Fibroblast of lung (primary cell): ENCODE measurements at places on chromosomes 12 and 14. TPM values are rescaled to one million over a fixed set of nuclear protein-coding genes. Genes with fewer than 3 reads are reported as not detected.

Gene RABGGTA
- 14.1 and 21.0 TPM in 2 replicates for total RNA-seq

Gene ASIC1
- 1.7 and 1.8 TPM in 2 replicates for total RNA-seq

GRCh38 chr12:70398002-70398401 is 31.9 kb downstream of the KCNMB4 start:
- DNase-seq: no peak

DNA sequence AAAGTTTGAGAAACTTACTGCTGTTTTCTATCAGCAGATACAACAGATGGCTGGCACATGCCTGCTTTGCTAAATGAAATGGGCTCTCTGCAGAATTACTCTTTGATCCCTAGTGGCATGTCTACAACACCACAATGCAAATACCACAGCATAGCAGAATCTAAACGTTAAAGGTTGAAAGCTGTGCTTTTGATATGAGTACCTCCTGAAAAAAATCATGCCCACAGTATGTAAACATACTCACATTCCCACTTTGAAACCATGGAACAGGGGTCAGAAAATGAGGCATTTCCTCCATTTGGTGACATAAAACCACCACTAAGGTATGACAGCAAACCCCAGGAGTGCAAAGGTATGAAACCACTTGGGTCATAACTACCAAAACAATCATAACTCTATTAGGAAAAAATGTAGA is 7.5 kb downstream of the WIF1 start:
- no peak for DNase-seq

GRCh38 chr12:32981139-32981538 is 84.6 kb upstream of the PKP2 start:
- no peak for DNase-seq

GRCh38 chr12:105272152-105272551 is 36.2 kb upstream of the APPL2 start:
- DNase-seq: no peak

GRCh38 chr12:113961921-113962710 is 4.0 kb downstream of the RBM19 start:
- DNase-seq: peak; percentile 12

DNA sequence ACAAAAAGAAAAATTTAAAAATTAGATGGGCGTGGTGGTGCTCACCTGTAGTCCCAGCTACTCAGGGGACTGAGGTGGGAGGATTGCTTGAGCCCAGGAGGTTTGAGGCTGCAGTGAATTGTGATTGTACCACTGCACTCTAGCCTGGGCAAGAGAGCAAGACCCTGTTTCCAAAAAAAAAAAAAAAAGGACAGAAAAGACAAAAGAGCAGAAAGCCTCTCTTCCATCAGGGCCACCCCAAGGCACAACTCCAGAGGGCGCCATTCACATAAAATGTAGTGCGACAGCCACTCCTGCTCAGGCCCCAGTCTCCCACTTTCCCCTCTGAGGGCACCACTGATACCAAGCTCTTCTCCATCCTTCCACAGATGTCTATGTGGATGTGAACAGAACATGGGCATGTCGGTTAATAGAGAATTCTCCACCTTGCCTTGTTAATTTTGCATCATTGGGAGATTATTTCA is 41.8 kb downstream of the DGLUCY start:
- DNase-seq: no peak

- DNase-seq: peak; percentile 63
Measured at GRCh38 chr14:101834800-101835547, 73.5 kb downstream of the PPP2R5C start.

DNA sequence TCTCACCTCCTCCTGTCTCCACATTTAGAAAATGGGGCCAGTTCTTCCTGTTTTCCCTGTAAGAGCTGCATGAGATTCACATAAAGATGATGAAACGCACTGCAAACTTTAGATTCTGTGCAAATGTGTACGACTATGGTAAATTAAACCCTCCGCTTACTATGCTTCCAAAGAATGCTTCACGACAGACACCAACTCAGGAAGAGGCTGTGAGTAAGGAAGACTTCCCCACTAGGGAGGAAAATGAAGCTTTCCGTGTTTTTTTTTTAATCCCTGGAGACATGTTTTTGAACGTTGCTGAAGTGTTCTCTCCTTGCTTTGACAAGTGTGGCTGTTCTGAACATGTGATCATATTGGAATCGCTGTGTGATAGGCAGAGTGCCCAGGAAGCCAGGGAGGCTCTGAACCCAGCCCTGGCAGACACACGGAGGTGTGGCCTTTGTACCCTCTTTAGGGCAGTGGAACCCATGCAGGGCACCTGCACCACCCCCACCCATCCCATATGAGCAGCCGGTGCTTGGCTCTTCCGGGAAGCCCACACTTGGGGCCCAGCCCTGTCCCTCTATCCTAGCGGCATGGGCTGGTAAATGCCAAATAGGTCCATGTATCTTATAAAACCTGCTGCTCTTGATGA is 7.5 kb upstream of the SYNE3 start:
- DNase-seq: no peak

DNA sequence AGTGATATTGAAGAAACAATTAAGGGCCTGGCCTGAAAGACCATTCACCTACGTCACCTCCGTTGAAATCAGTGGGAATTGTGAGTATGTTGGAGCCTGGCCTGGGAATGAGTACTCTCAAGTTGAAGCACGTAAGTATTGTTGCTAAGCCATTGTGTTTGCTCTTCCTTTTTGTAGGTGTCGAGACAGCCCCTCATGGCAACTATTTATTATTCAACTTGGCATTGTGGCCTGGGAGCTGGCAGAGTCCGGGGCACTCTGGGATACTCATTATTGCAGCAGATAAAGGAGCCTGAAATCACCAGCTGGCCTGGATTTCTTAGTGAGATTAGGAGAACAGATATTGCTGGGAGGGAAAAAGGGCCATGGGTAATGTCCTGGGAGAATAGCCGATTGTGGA is 147.4 kb downstream of the C12orf75 start:
- DNase-seq: no peak

DNA sequence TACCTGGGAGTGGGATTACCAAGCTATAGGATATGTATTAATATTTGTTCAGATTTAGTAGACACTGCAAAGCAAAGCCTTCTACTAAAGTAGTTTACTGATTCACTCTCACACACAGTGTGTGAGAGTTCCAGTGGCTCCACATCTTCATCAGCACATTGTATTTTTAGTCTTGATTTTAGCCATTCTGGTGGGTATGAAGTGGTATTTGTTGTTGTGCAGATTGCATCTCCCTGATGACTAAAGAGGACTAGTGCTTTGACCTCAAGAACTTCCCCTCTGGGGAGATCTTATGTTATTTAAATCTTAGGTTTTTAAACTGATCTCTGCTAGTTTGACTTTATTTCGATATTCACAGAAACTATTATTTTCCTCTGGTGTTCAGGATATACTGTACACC is 479.7 kb upstream of the RGS6 start:
- DNase-seq: no peak

DNA sequence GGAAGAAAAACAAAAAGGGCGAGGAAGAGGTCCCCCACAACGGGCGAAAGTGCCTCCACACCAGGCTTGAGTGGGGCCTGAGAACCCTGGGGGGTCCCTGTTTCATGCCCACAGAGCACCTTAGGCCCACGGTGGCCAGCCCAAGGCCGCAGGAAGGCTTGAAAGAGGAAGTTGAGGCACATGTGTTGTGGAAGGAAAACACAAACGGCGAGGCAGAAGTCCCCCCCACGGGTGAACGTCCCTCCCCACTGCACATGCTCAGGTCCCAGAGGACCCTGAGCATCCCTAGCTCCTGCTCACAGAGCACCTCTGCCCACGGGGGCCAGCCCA is 371.5 kb downstream of the ALG10 start:
- no peak for DNase-seq

DNA sequence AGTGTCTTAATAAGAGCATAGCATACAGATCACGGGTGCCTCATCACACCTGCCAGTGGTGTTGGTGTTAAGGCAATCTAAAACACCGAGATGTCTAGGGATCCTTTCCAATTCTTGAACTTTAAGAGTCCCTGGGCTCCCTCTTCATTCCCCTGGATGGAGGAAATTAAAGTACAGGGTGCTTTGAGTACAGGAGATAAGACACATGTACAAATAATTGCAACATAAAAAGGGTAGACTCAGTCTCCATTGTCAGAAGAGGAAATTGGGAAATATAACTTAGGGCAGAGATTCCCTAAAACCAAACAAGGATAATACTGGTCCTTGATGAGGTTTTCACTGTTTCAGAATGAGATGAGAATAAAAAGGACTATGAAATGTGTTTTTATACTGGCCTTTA is 34.9 kb downstream of the SCFD1 start:
- DNase-seq: no peak

GRCh38 chr12:85874031-85874461 is at the start of gene NTS:
Gene NTS, plus strand, starts transcription at chr12:85874295. Its CDS starts 109 bp downstream, at chr12:85874404.
- DNase-seq: no peak

DNA sequence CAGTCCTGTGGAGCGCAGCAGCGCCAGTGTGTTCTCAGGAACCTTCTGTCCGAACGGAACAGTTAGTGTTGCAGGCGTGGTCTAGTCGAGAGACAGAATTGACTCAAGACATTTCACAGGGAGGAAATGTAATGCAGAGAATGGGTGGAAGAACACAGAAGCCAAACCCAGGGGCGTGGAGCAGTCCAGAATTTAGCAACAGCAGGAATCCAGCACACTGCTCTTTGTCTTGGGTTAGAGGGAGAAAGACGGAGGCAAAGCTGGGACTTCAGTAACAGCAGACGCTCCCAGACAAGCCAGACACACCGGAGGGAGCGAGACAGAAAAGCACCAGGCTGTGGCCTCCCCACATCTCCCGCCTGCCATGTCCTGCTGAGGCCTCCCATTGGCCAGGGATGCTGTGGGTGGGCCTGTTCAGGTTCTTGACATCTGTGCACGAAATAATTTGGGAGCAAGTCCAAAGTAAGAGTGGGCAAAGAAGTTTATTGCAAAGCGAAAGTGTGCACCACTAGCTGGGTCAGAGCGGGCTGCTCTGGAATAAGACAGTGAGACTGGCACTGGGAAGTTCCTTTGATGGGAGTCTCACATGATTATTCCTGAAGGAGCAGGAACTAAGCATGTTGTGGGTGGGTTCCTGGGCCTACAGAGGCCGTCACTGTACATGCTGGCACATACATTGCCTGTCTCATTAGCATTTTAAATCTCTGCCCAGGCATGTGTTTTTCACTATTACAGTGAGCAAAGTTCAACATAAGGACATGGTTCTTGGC is 339.3 kb upstream of the SFSWAP start:
- no peak for DNase-seq

DNA sequence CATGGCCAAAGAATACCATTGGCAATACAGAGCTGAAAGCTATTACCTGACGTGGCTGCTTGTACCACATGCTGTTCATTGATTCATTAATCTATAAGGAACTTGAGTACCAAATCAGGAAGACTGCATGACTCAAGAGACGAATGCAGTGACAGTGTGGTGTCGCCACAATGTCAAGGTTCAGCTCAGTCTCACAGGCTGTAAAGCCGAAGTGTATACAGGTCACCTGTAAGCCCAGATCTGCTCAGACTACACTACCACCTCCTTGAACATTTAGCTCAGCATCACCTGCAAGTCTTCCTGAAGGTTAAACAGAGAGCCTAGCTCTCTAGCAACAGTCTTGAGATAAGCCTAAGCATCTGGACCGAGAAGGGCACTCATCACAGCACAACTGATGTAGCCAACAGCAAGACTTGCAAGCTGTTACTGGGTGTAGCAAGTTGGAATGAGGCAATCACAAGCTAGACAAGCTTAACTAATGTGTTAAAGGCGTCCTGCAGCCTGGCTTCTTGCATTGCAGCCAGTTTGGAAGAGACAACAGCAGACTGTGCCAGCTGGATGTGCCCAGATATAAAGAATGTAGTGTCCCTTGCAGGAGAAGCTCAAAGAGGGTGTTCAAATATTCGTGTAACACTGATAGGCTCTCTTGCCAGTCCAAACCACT is 21.0 kb downstream of the TMTC1 start:
- no peak for DNase-seq

DNA sequence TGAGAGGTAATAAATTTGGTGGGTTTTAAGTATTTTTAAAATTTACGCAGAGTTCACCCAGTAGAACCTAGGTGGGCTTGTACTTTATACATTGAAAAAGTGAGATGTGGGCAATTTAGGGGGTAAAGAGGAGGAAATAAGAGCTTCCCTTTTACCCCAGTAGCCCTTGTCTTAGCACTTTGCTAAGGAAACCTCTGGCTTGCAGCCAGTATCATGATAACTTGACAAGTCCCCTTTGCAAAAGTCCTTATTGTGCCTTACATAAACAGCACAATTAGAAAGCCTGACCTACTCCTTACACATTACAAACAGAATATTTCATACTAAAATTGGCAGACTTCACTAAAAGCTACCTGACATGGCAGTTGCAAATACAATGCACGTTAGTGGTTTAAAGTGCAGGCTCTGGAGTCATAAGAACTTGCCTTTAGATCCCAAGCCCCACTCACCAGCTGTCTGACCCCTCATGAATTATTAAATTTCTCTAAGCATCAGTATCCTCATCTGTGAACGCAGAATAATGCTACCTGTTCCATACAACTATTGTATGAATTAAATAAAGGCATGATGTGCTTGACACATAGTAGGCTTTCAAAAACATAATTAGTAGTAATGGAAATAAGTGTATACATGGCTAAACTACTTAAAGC is 53.2 kb upstream of the NELL2 start:
- no peak for DNase-seq

- peak; percentile 23 for DNase-seq
Measured at GRCh38 chr12:121036810-121037326, 2.2 kb downstream of the OASL start.

- DNase-seq: no peak
Measured at GRCh38 chr14:79680087-79680486, 531.2 kb downstream of the DIO2 start.

DNA sequence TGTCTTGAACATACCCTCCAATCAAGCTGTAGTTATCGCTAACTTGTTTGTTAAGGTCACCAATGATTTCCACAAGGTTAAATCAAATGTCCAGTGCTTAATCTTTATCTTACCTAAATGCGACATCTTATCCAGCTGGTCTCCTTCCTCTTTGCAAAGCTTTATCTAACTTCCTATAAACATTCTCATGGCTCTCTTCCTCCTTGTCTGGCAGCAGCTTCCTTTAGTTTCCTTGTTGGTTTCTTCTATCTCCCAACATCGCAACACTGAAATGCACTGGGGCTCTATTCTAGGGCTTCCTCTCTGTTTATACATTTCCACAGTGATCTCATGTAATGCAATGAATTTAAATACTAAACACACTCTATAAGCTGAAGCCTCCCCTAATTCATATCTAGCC is 28.7 kb downstream of the UBE2N start:
- no peak for DNase-seq

GRCh38 chr14:59294662-59294992 is 106.2 kb downstream of the DAAM1 start:
- peak; percentile 50 for DNase-seq

GRCh38 chr14:75578102-75578785 is at the start of gene FLVCR2:
Gene FLVCR2, plus strand, starts transcription at chr14:75578620. Its CDS starts 353 bp downstream, at chr14:75578973.
- peak; percentile 84 for DNase-seq

DNA sequence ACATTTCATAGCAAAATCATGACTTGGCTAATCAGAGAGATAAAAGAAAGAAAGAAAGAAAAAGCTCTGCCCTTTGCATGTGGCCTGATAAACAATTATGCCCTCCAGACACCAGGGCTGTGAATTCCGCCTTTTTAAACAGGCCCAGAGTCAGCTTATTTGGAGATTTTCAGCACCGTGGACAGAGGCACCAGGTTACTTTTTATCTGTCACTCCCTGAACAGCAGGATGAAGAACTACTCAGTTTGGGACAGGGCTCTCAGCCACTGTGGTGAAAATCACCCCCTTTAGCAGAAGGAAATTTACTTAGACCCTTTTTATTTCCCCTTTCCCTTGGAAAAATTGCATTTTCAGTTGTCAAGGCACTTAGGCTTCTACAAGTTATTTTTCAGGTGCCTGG is 359.9 kb downstream of the NRXN3 start:
- DNase-seq: peak; percentile 10
